A549 treated with CORT108297 at 1 μM for 4 hours (cell line): ENCODE measurements at places on chromosomes 16 and 17. TPM values are rescaled to one million over a fixed set of nuclear protein-coding genes. Genes with fewer than 3 reads are reported as not detected.

The AOC3 gene
- total RNA-seq = 1.1 to 2.3 TPM (median 1.2 TPM) in 5 replicates

The CA10 gene
- not detected in 5 replicates for total RNA-seq

The NLGN2 gene
- 12.1 to 21.2 TPM (median 19.3 TPM) in 5 replicates for total RNA-seq

The NUPR1 gene
- total RNA-seq = 13.2 to 19.8 TPM (median 14.3 TPM) in 5 replicates

The PPP1R27 gene
- 0.10 to 0.43 TPM (median 0.17 TPM) in 4 of 5 replicates, not detected in the other for total RNA-seq

The CHST5 gene
- total RNA-seq = 0.03 to 0.31 TPM (median 0.07 TPM) in 5 replicates

The EME1 gene
- total RNA-seq = 14.9 to 16.1 TPM (median 15.6 TPM) in 5 replicates

The TAC4 gene
- not detected in 5 replicates for total RNA-seq

The POLR3K gene
- total RNA-seq = 34.9 to 43.5 TPM (median 39.9 TPM) in 5 replicates

The PTX4 gene
- total RNA-seq = not detected in 5 replicates

The COG4 gene
- total RNA-seq = 28.0 to 32.9 TPM (median 31.7 TPM) in 5 replicates

The CBFA2T3 gene
- 0.22 to 0.56 TPM (median 0.31 TPM) in 5 replicates for total RNA-seq

The CCL4L2 gene
- total RNA-seq = not detected in 5 replicates

The ZFHX3 gene
- total RNA-seq = 5.1 to 7.7 TPM (median 6.3 TPM) in 5 replicates

The NOS2 gene
- 0.13 to 0.18 TPM (median 0.15 TPM) in 5 replicates for total RNA-seq

The ENGASE gene
- total RNA-seq = 13.0 to 27.2 TPM (median 20.6 TPM) in 5 replicates

The TBC1D3H gene
- not detected in 5 replicates for total RNA-seq

The BLTP2 gene
- total RNA-seq = 51.4 to 78.0 TPM (median 62.9 TPM) in 5 replicates

The HBA2 gene
- total RNA-seq = 0.24 to 0.60 TPM (median 0.47 TPM) in 4 of 5 replicates, not detected in the other

The ZNF597 gene
- 0.82 to 1.1 TPM (median 0.95 TPM) in 5 replicates for total RNA-seq

The GRAP gene
- total RNA-seq = 0.14 to 0.29 TPM (median 0.21 TPM) in 5 replicates

The TBC1D3D gene
- total RNA-seq = 0.05 to 0.16 TPM (median 0.10 TPM) in 4 of 5 replicates, not detected in the other

The NPIPB2 gene
- total RNA-seq = 2.3 to 4.7 TPM (median 3.9 TPM) in 5 replicates

The SLC9A5 gene
- total RNA-seq = 1.3 to 1.8 TPM (median 1.7 TPM) in 5 replicates

The BTBD17 gene
- 0.05 to 0.06 TPM in 2 of 5 replicates, not detected in the others for total RNA-seq

The SBK1 gene
- total RNA-seq = 0.20 to 0.37 TPM (median 0.34 TPM) in 5 replicates

The SEZ6L2 gene
- 16.9 to 23.6 TPM (median 21.7 TPM) in 5 replicates for total RNA-seq

The AGRP gene
- not detected in 5 replicates for total RNA-seq

The HOXB5 gene
- 1.5 to 2.9 TPM (median 2.6 TPM) in 5 replicates for total RNA-seq

The KCNG4 gene
- total RNA-seq = not detected in 5 replicates

The ZMYND15 gene
- total RNA-seq = 0.24 to 0.91 TPM (median 0.52 TPM) in 5 replicates

The MRM3 gene
- total RNA-seq = 43.3 to 50.5 TPM (median 44.2 TPM) in 5 replicates

The SPN gene
- 0.02 to 0.05 TPM in 2 of 5 replicates, not detected in the others for total RNA-seq

The SLC6A4 gene
- 0.02 to 0.06 TPM in 2 of 5 replicates, not detected in the others for total RNA-seq

The CDH11 gene
- 0.14 to 0.70 TPM (median 0.61 TPM) in 5 replicates for total RNA-seq

The CDH13 gene
- 0.01 TPM in 1 of 5 replicates, not detected in the others for total RNA-seq

The TP53TG3 gene
- total RNA-seq = 0.39 to 1.1 TPM (median 0.60 TPM) in 5 replicates

The KSR1 gene
- total RNA-seq = 11.7 to 16.9 TPM (median 16.3 TPM) in 5 replicates

The TSPAN10 gene
- 4.7 to 6.7 TPM (median 5.5 TPM) in 5 replicates for total RNA-seq

The GLIS2 gene
- 22.3 to 35.4 TPM (median 32.7 TPM) in 5 replicates for total RNA-seq

The TBX21 gene
- 0.04 to 0.15 TPM (median 0.09 TPM) in 5 replicates for total RNA-seq

The MT1A gene
- total RNA-seq = 17.2 to 22.0 TPM (median 18.8 TPM) in 5 replicates

The HCRT gene
- total RNA-seq = 0.23 to 0.29 TPM (median 0.24 TPM) in 4 of 5 replicates, not detected in the other

The TBC1D3G gene
- not detected in 5 replicates for total RNA-seq

The ACSM2B gene
- not detected in 5 replicates for total RNA-seq

The MAFG gene
- 29.9 to 49.3 TPM (median 41.7 TPM) in 5 replicates for total RNA-seq

The SCGB1C2 gene
- not detected in 5 replicates for total RNA-seq

The TACO1 gene
- 49.3 to 54.5 TPM (median 53.6 TPM) in 5 replicates for total RNA-seq

The KCNJ12 gene
- total RNA-seq = 0.68 to 1.2 TPM (median 1.0 TPM) in 5 replicates

The MTMR4 gene
- total RNA-seq = 6.0 to 10.4 TPM (median 9.1 TPM) in 5 replicates

The ITGAX gene
- total RNA-seq = 1.1 to 1.9 TPM (median 1.7 TPM) in 5 replicates

The ANKRD40CL gene
- total RNA-seq = not detected in 5 replicates
